ENCODE measurements at places on chromosomes 4 and X.
A peak's percentile ranks its signal among the peaks of the same experiment; 100 is the strongest.

DNA sequence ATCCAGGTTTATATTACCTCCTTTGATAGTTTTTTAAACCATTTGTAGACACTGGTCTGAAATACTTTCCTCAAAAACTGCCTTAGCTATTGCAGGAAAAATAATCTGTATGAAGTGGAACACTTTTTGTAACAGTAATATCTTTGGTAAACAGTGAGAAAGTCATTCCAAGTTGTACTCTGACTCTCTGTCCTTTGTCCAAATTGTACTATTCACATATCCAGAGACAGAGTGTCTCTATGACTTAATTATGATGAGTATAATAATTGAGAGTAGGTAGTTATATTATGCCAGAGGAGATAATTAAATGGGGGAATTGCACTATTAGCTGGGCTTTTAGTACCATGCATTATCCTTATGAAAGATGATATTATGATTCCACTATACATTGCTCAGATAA, 112.6 kb upstream of the LCORL start:
- no peak for DNase-seq

- DNase-seq: peak; percentile 63
Observed at GRCh38 chr4:99808260-99808857, 8.3 kb upstream of the DAPP1 start.

GRCh38 chr4:38831653-38832052, 25.0 kb downstream of the TLR6 start:
- no peak for DNase-seq

DNA sequence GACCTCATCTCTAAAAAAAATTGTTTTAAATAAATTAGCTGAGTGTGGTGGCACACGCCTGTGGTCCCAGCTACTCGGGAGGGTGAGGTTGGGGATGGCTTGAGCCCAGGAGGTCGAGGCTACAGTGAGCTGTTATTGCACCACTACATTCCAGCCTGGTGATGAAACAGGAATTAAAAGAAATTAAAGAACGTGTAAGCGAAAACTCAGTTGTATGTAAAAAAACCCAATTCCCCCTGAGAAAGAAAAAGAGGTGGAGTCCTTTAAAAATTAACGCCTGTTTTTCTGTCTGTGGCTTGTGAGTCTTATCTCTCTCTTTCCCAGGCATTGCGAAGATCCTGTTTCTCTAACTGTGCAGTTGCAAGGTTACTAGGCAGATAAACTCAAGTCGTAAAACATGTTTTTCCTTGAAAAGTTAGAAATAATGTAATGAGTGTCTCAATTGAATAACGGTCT, 22.1 kb downstream of the EPGN start:
- no peak for DNase-seq

DNA sequence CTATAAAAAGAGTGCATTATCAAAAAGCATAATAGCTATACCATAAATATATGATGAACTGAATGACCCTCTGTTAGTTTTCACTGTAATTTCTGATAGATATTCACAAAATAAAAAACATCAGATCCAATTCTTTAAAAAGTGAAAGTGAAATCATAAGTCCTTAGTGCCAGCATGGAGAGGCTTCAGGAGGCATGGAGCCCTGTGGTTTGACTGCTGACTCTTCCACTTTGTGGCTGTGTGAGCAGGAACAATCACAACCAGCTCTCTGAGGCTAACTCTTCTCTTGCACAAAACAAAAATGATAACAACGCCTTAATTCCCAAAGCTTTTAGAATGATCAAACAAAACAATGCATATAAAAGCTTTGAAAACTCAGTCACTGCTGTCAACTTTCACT, 1143.9 kb downstream of the PDHA2 start:
- no peak for DNase-seq

GRCh38 chr4:52780617-52781354, 29.6 kb upstream of the ERVMER34-1 start:
- no peak for DNase-seq

GRCh38 chr4:106530821-106531220, 162.2 kb upstream of the GIMD1 start:
- DNase-seq: no peak

GRCh38 chr4:48909697-48910096, 3.1 kb upstream of the OCIAD2 start:
- DNase-seq: no peak

DNA sequence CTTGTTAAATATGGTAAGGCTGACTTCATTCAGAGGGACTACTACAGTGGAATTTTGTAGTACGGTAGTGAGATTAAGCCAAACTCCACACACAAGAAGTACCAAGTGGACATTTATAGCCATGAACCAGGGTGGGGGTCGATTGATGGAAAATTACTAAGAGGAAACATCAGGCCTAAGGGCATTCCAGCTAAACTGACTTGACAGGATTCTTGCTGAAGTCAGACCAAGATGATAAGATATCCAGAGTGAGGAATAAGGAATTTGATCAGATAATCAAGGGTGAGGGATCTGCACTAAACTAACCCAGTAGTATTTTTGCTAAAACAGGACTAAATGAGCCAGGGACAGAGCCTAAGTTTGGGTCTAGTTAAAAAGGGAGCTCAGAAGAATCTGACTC, 597.5 kb downstream of the RPA4 start:
- DNase-seq: no peak

GRCh38 chr4:75714011-75714410, 10.4 kb upstream of the USO1 start:
- DNase-seq: no peak

DNA sequence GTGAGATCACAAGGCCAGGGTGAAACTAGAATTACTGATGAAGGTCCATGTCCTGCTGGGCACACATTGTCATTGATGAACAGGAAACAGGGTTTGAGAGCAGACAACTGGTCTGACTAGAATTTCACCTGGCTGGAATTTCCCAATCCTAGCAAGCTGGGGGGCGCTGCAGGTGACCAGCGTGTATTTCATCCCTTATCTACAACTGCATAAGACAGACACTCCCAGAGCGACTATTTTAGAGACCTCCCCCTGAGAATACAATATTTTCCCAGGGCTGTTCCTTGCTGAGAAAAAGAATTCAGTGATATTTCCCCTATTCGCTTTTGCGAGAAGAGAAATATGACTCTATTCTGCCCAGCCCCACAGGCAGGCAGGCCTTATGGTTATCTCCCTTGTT, 432.6 kb upstream of the GALNT7 start:
- no peak for DNase-seq

DNA sequence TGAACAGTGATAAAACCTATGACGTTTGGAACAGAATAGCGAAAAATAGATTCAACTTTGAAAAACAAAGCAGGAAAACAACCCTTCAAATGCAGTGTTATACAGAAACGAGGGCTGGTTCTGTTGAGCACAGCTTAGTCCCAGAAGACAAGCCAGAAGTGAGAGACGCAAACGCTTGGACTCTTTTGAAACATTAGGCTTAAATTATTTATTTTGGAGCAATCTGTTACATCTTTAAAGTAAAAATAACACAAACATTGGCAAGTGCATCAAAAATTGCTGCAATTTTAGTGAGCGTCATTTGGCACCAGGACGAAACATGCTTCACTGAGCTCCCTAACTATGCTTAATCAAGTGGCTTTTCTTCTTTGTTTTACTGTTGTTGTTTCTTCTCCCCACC, 63.5 kb downstream of the ENPP6 start:
- no peak for DNase-seq

DNA sequence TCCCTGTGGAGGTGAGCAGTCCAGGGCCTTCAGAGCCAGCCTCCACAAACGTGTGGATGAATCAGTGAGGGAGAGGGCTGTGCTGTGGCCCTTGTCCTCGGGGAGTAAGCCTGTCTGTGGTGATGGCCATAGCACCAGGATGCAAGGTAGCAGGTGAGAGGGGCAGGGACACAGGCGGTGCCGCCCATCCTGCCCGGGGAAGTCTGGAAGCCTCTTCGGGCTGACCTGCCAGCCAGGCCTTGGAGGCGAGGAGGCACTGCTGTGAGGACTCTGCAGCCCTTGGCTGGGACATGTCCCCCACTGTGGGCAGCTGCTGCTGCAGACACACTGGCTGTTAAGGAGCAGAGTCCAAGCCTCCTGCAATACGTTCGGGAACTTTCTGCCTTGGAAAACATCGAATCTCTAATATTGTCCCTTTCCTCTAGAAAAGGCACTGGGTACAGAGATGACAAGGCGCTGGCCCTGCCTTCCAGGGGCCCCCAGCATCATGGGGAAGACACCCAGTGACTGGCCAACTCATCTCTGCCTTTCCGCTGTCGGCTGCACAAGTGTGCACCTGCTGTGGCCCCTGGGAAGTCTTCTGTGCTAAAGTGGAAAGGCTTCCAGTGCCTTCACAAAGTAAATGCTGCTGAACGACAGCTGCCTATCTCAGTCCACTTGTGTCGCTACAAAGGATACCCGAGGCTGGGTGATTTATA, 101.4 kb downstream of the ADRA2C start:
- DNase-seq: no peak

- no peak for DNase-seq
Observed at GRCh38 chr4:45741897-45742296, 382.0 kb downstream of the GABRG1 start.

DNA sequence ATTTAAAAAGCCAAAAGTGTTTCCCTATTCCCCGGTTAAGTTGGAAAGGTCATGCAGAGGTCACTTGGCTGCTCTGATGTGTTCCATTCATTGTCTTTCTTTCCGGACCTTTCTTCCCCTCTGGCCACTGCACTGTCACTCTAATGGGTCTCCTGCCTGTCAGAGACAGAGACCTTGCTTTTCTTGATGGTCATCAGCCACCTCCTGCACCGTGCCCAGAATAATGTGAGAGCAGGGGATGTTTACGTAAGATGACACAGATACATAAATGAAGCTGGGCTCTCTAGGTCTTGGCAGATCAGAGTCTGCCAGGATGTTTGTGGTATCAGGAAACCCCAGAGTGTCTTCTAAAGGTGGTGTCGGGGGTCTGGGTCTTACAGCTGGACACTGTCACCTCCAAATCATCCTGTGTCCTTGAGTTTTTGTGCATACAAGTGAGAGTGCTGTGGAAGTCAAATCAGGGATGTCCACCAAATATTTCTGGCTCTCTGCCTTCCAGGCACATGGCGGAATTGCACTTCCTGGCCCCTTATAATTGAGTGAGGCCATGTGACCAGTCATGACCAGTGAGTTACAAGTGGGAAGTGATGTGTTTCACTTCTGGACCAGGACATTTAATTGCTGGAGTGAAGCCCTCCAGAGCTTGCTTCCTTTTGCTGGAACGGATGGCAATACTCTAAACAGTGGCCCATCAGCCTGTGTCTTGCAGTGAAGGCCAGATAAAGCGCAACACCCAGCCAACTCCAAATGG, 130.6 kb upstream of the ATP6AP2 start:
- no peak for DNase-seq

DNA sequence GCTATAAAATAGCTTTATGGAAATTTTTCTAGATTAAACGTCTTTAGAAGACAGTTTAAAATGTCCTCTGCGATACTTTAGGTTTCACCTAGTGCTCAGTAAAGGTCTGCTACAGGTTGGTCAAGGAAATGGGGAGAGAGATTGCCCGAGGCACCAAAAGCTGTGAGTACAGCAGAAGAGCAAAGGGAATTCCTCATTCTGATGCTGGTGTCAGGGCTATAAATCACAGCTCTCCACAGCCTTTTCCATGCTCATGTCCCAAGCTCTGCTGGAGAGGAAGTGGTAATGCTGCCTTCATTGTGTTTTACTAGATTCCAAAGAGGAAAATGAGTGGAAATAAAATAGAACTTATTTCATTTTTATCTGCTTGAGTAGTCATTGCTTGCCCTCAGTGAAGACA, 2060.4 kb downstream of the ARAP2 start:
- DNase-seq: no peak

GRCh38 chrX:24498975-24499374, 33.9 kb downstream of the PDK3 start:
- no peak for DNase-seq

- no peak for DNase-seq
Observed at GRCh38 chrX:10152086-10152485, 4.7 kb upstream of the CLCN4 start.

- DNase-seq: no peak
Observed at GRCh38 chr4:138078253-138078652, 163.9 kb downstream of the SLC7A11 start.

- no peak for DNase-seq
Observed at GRCh38 chr4:8163436-8164193, 5.0 kb upstream of the ABLIM2 start.

Measured in stimulated activated CD4-positive, alpha-beta T cell treated with anti-CD3 and anti-CD28 coated beads, TNF-alpha, amount 100 ng/mL, for 1 hour (primary cell).